Activated naive CD4-positive, alpha-beta T cell treated with anti-CD3 and anti-CD28 coated beads, Interleukin-2, amount 50 U/mL, for 72 hours (primary cell): ENCODE measurements at places on chromosomes 7 and 10. TPM values are rescaled to one million over a fixed set of nuclear protein-coding genes. Genes with fewer than 3 reads are reported as not detected.

DNA sequence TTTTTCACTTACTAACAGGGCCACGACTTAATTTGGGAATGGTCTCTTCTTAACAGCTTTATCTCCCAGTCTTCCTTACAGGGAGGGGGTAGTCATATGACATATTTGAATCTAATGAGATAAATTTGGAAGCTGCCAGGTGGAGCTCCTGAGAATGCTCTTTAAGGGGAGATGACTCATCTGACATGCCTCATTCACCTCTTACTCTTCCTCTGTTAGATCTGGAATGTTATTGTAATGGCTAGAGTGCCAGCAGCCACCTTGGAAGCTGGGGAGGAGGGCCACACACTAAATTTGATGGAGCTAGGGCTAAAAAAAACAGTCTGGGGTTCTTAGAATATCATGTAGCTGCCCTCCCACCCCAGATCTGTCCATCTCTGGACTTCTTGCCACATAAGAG, 22.7 kb downstream of the HECW1 start:
- no peak for DNase-seq

- no peak for DNase-seq
Measured at GRCh38 chr7:22332461-22332870, 24.5 kb downstream of the RAPGEF5 start.

DNA sequence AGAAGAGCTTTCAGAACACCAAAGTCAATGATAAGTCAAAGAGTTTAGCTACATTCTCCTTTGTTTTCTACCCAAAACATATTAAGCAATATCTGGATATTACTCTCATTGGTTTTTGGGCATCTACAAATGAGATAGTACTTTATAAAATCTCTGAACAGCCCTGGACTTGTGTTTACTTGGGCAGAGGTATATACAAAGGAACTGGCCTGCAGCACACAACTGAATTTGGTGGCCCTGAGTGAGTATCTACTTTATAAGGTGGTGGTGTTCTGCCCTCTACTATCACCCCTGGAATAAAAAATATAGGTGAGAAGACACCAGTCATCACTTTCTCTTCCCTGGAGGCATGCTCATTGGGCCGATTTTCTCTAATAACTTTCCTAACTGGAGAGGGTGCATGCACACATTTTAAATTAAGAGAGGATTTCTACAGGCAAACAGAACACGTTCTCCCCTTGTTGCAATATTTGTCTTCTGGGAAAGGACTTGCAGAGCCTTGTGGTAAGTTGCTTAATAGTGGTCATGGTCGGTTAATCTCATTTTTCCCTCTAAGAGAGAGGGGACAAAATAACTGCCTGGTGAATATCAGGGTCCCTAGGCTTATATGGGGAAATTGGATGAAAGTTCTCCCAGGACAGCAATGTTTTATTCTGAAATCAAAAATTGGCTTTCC, 41.1 kb downstream of the OTUD1 start:
- DNase-seq, result no peak

GRCh38 chr10:1567742-1568495, 169.4 kb downstream of the ADARB2 start:
- DNase-seq, result no peak

GRCh38 chr10:33869028-33869427, 534.6 kb upstream of the NRP1 start:
- no peak for DNase-seq

GRCh38 chr7:108310351-108310750, 145.9 kb downstream of the NRCAM start:
- DNase-seq, result no peak

GRCh38 chr10:123551259-123551658, 114.9 kb upstream of the GPR26 start:
- DNase-seq, result no peak

- DNase-seq, result no peak
Measured at GRCh38 chr10:28980264-28980663, 302.9 kb downstream of the BAMBI start.

DNA sequence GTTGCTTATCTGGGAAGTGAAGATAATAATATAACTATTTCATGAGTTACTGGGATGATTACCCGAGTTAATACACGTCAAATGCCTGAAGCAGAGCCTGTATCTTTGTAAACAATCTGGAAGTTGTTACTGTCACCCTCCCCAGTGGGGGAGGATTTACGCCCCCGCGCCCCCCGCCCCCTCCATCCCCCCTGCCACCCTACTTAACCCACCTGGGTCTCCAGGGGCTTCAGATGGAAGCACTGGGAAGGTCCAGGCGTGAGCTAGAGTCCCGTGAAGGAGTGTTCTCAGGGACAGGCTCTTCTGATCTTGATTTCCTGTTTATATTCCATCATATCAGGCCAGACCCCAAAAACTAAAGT, 691 bp upstream of the PPA1 start:
- DNase-seq, result no peak

- DNase-seq, result no peak
Measured at GRCh38 chr10:110865809-110866482, 5.8 kb upstream of the PDCD4 start.

GRCh38 chr7:157715938-157716280, 379.1 kb downstream of the DNAJB6 start:
- DNase-seq, result no peak

GRCh38 chr7:157027568-157028198, 17.2 kb upstream of the MNX1 start:
- no peak for DNase-seq

GRCh38 chr7:22270371-22270770, 86.6 kb downstream of the RAPGEF5 start:
- no peak for DNase-seq

- DNase-seq, result no peak
Measured at GRCh38 chr10:17216217-17216900, 11.7 kb upstream of the VIM start.

- DNase-seq, result no peak
Measured at GRCh38 chr7:96312502-96312901, 9.4 kb downstream of the SLC25A13 start.

GRCh38 chr7:108442039-108442568, 14.1 kb downstream of the NRCAM start:
- DNase-seq, result peak; percentile 29

DNA sequence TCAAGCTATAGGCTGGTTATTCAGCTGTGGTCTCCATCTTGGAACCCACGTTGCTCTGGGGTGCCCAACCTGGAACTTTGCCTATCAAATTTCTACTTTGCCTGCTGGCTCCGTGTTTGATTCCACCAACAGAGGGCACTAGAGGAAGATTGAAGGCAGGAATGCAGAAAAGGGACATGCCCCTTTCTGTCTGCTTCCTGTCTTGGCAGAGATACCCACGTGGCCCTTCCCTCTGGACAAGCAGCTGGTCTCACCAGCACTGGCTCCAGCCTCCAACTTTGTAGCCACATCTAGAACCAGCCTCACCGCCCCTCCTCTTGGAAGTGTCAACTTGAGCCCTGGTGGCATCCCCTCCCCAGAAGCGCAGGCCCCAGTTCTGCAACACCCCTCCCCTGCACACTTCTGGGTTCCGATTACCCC, 52.1 kb upstream of the ZNF438 start:
- DNase-seq, result peak; percentile 73

DNA sequence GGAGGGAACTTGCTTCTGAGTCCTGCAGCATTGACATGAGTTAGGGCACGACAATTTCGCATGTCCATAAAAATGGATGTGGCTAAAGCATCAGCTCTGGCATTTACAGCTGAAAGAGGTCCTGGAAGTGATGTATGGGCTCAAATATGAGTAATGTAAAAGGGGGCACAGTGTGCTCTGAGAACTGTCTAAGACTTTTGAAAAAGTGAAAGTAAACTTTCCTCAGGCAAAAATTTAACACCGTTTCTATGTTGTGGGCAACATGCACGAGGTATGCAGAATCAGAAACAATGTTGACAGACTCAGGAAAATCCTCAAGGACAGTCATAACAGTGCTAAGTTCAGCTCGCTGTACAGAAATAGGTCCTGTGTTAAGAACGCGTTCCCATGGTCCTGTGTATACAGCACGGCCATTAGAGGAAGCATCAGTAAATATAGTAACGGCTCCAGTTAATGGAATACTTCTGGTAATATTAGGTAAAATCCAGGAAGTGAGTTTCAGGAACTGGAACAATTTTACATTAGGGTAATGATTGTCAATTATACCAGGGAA, 37.9 kb upstream of the AKR1C2 start:
- DNase-seq, result no peak

DNA sequence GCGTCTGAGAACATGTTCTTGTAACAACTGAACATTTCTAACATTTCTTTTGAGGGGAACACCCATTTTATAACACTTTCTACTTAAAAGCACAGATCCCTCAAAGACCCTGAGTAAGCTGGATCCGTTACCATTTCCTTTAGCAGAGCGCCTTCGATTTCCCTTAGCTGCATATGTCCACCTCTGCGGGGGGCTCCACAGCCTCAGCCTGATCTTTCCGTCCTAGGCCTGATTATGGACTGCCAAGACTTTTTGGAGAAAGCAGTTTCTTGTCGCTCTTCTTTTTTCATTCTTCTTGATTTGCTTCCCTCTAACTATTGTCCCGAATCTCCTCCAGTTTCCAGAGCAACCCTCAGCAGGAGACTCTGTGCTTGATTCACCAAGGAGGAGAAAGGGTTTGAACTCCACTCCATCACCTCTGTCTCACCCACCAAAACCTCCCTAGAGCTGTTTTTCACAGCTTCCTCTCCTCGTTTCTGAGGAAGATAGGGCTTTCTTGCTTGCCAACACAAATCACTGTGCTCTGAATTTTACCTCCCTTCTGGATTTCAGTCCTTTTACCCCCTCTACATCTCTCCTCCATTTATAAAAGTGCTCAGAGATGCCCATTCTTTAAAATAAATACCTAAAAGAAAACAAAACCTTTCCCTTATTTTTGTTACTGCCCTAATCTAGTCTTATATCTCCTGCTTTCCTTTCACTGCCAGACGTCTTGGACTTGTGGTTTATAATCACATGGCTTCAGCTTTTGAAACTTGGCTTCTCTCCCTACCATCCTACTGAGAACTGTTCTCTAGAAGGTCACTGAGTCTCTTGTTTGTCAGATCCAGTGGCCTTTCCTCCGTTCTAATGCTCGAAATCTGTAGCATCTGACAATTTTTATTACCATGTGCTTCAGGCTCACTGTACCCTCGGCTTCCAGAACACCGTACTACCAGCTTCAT, 30.5 kb upstream of the ZRANB1 start:
- DNase-seq, result no peak

- DNase-seq, result no peak
Measured at GRCh38 chr10:31358688-31359330, 39.8 kb downstream of the ZEB1 start.

GRCh38 chr10:5752301-5752871, 60.8 kb downstream of the GDI2 start:
- DNase-seq, result no peak

DNA sequence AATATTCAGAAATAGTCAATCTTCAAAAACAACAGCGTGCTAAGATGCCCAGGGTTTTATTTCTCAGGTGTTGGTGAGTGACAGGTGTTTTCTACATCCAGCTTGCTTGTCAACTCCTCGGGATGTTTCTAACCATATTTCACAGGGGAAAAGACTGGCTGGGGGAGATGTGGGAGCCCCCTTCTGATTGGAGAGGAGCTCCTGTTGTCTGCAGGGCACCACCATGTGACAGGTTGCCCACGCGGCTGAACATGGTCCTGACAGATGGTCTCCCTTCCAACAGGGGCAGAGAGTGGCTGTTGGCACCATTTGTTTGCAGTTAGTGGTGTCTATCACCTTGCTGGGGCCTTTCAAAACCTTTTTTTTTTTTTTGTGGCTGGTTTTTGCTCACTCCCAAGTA, 16.5 kb upstream of the GPR26 start:
- DNase-seq, result no peak

DNA sequence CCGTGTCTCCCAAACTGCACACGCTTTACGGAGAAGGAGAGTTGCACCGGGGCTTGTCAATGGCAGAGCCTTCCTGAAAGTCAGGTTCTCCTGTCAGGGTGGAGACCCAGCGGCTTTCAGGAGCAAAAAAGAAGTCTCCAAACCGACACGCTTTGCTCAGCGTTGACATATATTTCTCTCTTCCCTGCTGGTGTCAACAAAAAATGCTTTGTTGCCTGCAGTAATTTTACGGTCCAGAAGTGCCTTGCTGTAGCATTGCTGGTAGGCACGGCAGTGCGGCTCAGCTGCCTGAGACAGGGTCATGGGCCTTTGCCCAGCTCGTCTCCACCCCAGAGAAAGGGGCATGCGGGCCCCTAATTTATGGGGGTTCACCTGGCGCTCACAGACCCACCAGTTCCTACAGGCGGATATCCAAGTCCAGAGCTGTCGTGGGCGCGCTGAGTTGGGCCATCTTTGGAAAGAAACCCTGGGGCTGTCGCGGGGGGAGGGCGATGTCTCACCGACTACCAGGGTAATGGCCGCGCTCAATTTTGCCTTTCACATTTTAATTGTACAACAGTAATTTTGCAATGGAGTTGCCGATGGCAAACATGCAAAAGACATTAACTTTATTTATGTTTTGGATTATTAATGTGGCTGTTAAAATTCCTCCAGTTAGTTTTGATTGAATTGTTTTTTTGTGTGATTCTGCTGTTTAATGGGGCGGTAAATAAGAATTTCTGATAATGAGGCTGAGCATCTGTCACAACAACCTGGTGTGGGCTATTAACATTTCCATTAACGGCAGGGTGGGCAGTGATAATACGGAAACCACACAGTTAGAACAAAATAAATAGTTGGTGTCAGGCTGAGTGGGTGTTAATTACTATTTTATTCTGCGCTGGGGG, 478.2 kb upstream of the FOXK1 start:
- DNase-seq, result no peak

DNA sequence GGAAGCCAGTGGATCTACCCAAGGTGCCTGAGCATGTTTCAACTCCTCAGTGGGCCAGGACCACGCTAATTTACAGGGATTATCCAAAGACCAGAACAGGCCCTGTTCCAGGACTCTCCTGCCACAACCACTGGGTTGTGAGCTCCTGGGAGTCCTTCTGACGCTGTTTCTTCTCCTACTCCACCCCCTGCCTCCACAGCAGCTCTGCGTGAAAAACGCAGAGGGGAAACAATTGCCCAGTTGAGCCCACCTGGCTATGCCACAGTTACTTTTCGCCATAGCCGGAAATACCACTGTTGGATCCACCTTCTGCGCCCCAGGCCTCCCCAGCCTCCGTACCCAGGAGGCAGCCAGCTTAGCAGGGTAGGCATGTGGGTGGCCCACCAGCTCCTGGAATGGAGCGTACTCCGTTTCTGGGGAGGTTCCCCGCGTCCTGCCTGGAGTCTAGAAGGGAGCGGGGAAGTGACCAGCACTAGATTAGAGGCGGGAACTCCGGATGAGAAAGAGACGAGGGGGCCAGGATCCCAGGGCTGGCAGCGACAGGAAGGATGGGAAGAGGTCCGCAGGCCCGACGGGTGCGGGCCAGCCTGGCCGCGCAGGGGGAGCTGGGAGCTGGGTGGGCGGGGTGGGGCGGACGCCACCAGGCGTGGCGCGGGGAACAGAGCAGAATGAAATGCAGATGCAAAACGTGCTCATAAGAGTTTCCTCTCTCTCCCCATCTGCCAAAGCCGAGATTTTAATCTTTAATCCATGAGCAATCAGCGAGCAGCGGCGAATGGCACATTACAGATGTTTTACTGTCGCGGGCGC, 32.1 kb upstream of the PAX2 start:
- DNase-seq, result no peak

Gene NPY
- not detected for total RNA-seq

Gene HTR5A
- not detected for total RNA-seq

Gene KLF14
- total RNA-seq, result not detected

Gene SUN3
- total RNA-seq, result not detected

Gene KIF11
- total RNA-seq, result 57.7 TPM

Gene MICU1
- total RNA-seq, result 42.8 TPM

Gene SLK
- total RNA-seq, result 24.1 TPM

Gene MET
- total RNA-seq, result not detected

Gene HOGA1
- not detected for total RNA-seq

Gene NKX2-3
- not detected for total RNA-seq

Gene C7orf57
- not detected for total RNA-seq

Gene LRRD1
- not detected for total RNA-seq

Gene CLCN1
- total RNA-seq, result 0.16 TPM

Gene TEX47
- total RNA-seq, result not detected
